ENCODE measurements at places on chromosomes 2 and 18.

DNA sequence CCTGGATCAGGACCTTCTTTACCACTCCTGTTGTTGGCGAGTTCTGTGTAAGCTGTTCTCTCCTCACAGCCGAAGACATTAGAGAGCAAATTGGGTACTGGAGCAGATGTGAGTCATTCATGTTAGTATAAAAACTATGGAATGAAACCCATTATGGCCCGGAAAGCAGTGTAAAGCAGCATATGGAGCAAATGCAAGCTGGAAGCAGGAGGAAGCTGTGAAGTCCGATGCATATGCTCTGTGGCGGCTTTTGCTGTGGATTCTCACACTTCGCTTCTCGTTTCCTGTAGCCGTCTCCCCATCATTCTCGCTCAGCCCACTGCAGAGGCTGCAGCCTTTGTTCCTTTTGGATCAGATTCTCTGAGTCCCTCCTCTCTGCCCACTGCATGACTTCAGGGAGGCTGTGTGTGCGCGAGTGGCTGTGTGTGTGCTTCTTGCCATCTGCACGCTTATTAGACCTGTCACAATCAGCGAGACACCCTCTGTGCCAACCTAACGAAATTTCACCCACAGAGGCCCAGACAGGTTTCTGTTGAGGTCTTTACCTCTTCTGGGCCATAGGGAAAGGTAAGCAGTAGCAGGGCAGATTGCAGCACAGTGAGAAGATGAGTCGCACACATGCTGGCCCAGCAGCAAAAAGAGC lies 3.3 kb upstream of the GALNT14 start:
- DNase-seq, result no peak

DNA sequence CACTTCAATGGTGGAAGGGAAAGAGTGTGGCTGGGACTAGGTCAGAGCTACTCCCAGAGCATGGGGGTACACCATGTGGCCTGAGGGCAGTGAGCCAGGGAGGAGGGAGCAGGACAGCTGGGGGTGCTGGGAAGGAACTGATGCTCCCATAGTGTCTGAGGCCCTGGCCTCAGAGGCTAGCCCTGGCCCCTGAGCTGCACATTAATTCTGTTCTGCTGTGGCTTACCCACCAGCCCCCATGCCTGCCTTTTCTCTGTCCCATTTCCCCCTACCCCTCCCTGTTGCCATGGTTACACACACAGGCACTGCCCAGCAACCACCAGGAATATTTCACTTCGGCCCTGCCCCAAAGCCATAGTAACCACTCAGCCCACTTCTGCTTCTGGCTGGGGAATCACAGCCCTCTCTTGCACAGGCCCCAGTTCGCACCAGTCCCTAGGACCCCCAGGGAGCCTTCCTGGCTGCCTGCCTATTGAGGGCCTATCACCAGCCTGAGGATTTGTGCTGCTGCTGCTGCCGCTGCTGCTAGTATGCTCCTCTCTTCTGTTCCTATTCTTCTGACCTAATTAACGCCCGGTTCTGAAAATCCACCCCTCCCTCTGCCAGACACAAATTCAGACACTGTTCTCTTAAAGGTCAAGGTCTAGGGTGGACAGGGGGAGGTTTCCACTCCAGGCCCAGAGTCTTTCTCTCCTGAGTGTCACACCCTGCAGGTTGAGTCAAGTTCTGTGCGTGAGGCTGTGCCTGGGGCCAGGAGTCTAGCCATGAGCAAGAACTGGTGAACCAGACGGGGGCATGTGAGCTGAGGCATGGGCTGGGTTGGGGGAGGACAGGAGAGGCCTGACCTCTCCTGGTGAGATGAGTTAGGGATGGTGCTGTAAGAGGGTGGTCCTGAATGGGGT lies 87.1 kb upstream of the MCFD2 start:
- no peak for DNase-seq

DNA sequence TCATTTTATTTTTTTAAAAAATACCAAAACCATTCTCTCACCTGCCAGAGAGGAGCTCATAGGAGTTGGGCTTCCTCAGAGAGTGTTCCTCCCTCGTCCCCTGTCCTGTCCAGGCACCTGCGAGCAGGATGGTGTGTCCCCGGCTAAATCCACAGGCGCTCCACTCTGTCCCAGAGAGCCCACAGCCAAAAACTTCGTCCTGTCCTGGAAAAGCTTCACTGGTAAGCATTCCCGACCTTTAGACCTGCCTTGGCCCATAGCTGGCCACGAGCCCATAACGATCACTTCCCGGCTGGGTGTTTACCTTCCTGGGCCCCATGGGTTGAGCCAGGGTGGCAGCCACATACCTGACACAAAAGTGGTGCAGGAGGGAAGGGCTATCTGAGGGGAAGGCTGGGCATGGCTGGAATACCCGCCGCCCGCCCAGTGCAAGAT lies at the start of gene NGEF:
TSS of gene NGEF (minus strand) at position 230 of the 435 bp plus-strand sequence. CDS start 38,366 bp downstream, outside the sequence.
- DNase-seq, result no peak

DNA sequence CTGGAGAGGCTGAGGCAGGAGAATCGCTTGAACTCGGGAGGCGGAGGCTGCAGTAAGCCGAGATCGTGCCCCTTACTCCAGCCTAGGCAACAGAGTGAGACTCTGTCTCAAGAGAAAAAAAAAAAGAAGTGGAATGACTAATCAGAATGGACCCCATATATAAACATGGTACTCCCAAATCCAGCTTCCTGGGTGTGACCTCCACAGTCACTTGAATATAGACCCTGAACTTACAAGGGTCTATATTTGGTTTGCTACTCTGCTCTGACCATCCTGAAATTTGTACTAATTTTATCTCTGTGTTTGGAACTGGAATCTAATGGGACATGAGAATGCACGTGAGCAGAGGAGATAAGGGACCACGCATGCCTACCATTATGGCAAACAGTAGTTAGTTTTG lies 275.0 kb downstream of the TNS1 start:
- DNase-seq, result no peak

GRCh38 chr2:164600763-164601162 lies 20.5 kb downstream of the GRB14 start:
- DNase-seq, result no peak

DNA sequence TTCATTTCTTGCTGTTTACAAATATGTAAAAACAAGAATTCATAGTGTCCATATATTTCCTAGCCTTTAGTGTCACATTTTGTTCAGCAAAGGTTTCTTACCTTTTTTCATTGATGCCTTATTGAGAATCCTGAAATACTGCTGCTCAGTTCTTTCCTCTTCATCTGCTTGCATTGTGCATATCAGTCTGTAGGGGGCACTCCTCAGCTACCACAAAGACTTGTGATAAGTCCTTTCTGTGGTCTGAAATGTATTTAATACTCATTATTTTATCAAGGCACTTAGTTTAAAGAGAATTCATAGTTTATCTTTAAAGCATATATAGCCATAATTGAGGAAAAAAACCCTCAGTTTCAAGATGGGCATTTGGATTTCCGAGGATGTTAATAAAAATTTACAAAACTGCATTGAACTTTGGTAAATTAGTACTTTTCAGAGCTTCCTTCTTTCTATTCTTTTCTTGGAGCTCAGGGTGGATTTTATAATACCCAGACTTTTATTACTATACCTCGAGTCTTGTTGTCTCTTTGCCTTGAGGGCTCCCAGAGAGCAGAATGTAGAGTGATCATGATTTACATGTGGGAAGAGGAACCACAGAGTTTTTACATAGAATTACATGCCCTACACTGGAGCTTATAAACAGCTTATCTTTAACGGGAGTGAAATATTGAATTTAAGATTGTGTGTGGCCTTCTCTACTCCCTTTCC lies 570.1 kb downstream of the PLCL1 start:
- no peak for DNase-seq

DNA sequence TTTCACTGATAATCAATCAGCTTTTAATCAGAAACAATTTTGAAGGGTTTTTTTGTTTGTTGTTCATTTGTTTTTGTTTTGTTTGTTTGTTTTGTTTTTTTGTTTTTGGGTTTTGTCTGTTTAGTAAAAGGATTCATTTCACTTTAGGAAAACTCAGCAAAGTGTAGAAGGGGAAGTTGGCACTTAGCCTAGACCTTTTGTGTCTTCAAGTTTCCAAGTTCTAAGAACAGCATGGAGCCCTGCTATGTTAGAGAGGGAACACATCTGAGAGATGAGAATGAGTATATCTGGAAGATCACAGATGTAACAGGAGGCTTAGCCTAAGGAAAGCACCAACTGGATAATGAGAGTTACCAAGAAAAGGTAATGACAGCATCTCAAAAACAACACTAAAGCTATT lies 501.5 kb downstream of the ERBB4 start:
- no peak for DNase-seq

DNA sequence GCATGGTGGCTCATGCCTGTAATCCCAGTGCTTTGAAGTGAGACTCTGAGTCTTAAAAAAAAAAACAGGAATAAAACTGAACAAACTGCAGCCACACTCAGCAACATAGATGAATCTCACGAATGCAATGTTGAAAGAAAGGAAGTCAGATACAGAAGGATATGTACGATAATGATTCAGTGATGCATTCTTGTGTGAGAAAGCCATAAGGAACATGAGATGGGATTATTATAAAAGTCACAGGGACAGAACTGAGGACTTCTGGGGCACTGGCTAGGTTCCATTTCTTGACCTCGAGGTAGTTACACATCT lies 56.9 kb upstream of the SMAD2 start:
- DNase-seq, result no peak

GRCh38 chr2:48207201-48207641 lies 300.9 kb upstream of the FBXO11 start:
- no peak for DNase-seq

DNA sequence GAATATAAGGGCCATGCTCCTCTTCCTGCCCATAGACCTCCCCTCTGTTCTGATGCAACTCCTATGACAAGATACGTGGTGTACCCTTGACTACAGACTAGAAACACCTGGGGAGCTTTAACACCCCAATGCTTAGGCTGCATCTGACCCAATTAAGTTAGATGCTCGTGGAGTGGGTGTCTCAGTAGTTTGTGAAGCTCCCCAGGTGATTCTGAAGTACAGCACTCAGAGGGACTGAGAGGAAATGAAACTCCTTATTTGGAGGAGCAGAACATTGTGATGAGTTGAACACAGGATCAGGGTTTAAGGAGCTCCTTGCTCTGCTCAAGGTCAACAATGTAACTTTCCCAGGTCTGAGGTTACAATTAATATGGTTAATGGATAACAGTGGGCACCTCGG lies 80.3 kb upstream of the TTC39C start:
- DNase-seq, result peak; percentile 8

DNA sequence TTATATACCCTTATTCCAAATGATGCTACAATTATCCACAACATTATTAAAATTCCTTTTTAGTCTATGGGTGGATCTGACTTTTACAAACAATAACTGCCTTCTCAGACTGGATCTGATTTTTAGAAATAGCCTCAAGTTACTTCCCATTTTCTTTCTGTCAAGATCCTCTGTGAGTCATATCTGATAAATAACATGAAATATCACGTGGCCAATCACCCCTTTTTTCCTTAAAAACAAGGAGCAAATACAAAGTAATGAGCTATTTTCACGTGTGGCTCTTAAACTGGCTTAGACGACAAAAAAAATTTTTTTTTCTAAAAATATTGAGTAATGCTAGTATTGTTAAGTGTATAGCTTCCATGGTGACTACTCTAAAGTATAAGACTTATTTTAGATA lies 6.7 kb downstream of the PELI1 start:
- no peak for DNase-seq

- DNase-seq, result no peak
Observed at GRCh38 chr2:118854507-118855345, 7.3 kb upstream of the EN1 start.

DNA sequence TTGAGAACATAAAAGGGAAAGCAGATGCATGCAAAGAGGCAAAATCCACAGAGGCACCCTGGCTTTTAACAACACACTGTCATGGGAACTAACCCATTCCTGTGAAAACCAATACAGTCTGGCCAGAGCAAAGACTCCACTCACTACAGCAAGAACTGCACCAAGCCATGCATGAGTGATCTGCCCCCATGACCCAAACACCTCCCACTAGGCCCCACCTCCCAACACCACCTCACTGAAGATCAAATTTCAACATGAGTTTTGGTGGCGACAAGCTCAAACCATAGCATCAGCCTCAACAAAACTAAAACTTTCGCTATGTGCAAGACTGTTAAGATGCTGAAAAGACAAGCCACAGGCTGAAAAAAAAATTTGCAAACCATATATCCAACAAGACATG lies 162.8 kb downstream of the SMAD2 start:
- no peak for DNase-seq

- DNase-seq, result no peak
Observed at GRCh38 chr2:153912798-153913396, 41.2 kb downstream of the GALNT13 start.

- no peak for DNase-seq
Observed at GRCh38 chr2:2938481-2938880, 439.1 kb downstream of the EIPR1 start.

DNA sequence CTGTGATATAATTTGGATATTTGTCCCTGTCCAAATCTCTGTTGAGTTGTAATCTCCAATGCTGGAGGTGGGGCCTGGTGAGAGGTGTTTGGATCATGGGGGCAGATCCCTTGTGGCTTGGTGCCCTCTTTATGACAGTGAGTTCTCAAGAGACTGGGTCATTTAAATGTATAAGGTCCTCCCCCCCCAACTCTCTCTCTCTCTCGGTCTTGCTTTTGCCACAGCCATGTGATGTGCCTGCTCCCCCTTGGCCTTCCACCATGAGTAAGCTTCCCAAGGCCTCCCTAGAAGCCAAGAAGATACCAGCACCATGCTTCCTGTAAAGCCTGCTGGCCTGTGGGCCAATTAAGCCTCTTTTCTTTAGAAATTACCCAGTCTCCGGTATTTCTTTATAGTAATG lies 58.6 kb downstream of the FN1 start:
- no peak for DNase-seq

- DNase-seq, result no peak
Observed at GRCh38 chr18:45715212-45715780, 8.7 kb upstream of the SLC14A1 start.

DNA sequence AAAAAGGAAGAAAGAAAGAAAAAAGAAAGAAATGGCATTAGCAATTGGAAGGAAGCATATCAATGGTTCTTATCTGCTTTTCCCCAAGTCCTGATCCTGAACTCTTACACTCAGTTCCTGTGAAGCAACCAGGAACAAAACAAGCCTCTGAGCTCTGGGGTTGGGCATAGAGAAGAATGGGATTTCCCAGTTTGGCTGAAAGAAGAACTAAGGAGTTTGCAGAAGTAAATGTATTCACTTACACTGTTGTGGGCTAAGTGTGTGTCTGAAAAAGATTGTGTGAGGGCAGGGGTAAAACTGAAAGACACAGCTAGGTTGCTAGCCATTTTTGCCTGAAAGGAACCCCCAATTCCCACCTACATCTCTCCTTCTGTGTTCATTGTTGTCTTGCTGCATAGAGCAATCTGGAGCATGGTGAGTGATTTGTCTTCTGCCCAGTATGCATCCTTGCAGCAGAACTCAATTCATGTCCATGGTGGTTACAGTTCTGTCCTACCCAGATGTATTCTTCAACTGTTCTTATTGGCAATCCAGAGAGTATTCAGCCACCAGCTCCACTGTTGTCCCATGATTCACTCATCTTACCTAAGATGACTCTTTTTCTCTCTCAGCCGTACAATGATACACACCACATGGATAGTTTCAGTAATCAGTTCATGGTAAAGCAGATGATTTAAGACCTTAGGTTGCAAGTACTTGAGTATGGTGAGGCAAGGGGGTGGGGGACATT lies 348.7 kb downstream of the ARHGAP15 start:
- no peak for DNase-seq

- DNase-seq, result no peak
Observed at GRCh38 chr2:46351098-46351749, 54.0 kb downstream of the EPAS1 start.

GRCh38 chr18:36547544-36547943 lies 250.0 kb downstream of the FHOD3 start:
- no peak for DNase-seq

Data from naive B cell (primary cell).